ENCODE measurements at places on chromosomes 16 and 17. TPM values are rescaled to one million over a fixed set of nuclear protein-coding genes. Genes with fewer than 3 reads are reported as not detected.

Gene PSMB3
- total RNA-seq = 607 TPM

Gene SOX15
- not detected for total RNA-seq

Gene SLC5A10
- total RNA-seq = 0.10 TPM

Gene CACNG1
- total RNA-seq = not detected

Gene LGALS9C
- total RNA-seq = not detected

Gene MAPK8IP3
- total RNA-seq = 2.6 TPM

- no peak for DNase-seq
Measured at GRCh38 chr17:78369791-78370381, 8.6 kb upstream of the PGS1 start.

DNA sequence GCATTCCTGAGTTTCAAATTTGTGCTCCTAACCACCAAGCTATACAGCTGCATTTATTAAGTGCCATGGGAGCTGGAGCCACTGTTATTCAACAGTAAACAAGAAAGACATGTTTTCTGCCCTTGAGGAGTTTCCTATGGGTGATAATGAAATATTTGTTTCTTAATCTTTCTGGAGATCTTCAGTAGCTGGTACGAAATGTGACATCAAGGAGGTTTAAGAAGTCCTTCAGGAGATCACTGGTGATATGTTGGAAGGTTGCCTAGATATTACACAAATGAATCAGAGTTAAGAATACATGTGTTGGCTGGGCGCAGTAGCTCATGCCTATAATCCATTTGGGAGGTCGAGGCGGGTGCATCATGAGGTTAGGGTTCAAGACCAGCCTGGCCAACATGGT, 14.9 kb downstream of the RHOT1 start:
- no peak for DNase-seq

DNA sequence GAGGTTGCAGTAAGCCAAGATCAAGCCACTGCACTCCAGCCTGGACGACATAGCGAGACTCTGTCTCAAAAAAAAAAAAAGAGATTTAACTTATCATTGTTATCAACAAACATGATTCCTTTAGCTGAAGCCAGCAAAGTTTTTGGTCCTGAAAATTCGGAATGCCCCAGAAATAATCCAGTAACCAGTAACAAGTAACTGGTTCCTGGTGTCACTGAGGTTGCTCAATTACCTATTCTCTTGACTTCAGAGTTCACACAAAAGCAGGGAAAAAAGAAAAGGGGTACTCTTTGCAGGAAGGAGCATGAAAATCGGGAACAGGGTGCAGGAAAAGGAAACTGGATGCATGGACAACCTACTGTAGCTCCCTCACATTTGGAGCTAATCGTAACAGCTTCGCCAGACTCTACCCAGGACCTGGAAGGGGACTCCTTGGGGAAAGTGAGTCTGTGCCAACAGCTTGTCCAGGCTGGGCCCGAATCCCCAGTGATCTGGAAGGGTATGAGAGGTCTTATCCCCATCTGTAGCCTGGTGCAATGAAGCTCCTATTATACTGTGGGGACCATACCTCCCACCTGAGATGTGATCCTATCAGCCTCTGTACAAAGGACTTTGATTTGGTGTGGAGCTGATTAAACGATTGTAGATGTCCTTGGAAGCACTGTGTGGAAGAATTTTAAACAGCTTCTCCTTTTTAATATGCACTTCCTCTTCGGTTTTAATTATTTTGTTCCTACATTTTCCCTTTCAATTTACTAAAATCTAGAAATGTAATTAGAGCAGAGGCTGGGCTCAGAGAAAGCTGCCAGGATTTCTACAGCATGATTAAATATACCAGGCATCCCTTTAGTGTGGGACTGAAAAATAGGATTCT, 3.4 kb upstream of the SPOP start:
- DNase-seq = no peak

GRCh38 chr16:17252064-17252463, 218.7 kb downstream of the XYLT1 start:
- DNase-seq = no peak

GRCh38 chr16:68300734-68301459, 9.8 kb downstream of the SLC7A6OS start:
- no peak for DNase-seq

- no peak for DNase-seq
Measured at GRCh38 chr16:31198207-31198882, 4.2 kb downstream of the PYCARD start.

DNA sequence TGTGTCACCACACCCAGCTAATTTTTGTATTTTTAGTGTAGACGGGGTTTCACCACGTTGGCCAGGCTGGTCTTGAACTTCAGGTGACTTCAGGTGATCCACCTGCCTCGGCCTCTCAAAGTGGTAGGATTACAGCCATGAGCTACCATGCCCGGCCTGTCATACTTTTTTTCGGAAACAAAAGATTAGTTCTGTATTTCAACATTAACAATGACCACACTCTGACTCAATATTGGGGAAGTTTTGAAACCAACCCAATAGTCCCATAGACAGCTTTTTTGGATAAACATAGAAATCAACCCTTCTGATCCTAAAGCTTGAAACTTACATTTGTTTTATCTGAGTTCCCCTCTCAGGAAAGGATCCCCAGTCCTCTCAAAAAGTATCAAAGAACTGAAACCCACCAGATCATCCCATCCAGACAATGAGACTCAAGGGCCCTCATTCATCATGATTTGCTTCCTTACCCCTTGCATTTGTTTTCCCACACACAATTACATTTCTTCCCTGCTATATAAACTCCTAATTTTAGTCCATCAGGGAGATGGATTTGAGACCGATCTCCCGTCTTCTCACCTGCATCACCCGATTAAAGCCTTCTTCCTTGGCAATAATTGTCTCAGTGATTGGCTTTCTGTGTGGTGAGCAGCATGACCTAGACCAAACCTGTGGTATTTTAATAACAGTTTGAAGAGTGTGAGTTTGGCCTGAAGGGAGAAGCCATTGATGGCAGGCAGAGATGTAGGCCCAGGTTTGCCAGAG, 7.2 kb upstream of the AGRP start:
- DNase-seq = no peak

DNA sequence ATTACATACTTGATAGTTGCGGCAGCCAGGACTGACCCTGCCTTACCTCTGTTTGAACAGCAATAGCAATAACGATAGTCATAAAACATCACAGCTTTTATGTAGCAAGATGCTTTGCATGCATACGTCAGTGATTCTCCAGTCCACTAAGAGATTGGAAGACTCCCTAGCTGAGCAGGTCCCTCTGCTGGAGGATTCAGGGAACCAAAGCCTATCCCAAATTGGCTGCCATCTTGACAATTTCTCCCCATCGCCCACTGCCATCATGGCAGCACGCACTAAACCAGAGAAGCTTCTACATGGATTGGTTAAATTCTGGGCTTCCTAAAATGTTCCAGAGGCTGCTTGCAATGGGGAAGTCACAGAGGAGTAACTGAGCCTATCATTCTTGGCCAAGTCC, 360.6 kb upstream of the XYLT1 start:
- peak; percentile 62 for DNase-seq

DNA sequence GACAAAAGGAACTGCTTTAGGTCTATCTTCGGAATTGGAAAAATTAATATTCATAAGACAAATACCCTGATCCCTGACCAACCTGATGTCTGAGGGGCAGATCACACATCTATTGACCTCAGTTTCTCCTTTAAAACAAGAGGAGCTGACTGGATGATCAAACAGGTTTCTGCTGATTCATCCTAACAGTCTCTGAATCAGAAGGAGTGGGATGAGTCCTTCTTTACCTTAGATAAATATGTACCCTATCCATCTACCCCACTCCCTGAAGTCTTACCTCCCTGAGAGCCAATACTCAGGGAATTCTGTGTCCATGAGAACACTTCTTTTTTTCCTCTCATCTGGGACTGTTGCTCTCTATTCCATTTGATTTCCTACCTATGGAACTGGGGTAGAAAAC, 80.3 kb upstream of the CRHR1 start:
- DNase-seq = no peak

GRCh38 chr17:8557176-8557806, 73.2 kb downstream of the MYH10 start:
- peak; percentile 2 for DNase-seq
